Karpas-422 (cell line): ENCODE measurements at places on chromosomes 12 and 14.

GRCh38 chr14:32211068-32211404 lies 8.0 kb upstream of the RNU6-8 start:
- DNase-seq: no peak

- DNase-seq: no peak
Measured at GRCh38 chr14:79077096-79077495, 906.9 kb downstream of the NRXN3 start.

- DNase-seq: no peak
Measured at GRCh38 chr12:132601171-132601883, 9.1 kb downstream of the LRCOL1 start.

- DNase-seq: no peak
Measured at GRCh38 chr12:51075390-51075789, 8.0 kb downstream of the CSRNP2 start.

GRCh38 chr14:85445151-85445795 lies 84.7 kb upstream of the FLRT2 start:
- no peak for DNase-seq

DNA sequence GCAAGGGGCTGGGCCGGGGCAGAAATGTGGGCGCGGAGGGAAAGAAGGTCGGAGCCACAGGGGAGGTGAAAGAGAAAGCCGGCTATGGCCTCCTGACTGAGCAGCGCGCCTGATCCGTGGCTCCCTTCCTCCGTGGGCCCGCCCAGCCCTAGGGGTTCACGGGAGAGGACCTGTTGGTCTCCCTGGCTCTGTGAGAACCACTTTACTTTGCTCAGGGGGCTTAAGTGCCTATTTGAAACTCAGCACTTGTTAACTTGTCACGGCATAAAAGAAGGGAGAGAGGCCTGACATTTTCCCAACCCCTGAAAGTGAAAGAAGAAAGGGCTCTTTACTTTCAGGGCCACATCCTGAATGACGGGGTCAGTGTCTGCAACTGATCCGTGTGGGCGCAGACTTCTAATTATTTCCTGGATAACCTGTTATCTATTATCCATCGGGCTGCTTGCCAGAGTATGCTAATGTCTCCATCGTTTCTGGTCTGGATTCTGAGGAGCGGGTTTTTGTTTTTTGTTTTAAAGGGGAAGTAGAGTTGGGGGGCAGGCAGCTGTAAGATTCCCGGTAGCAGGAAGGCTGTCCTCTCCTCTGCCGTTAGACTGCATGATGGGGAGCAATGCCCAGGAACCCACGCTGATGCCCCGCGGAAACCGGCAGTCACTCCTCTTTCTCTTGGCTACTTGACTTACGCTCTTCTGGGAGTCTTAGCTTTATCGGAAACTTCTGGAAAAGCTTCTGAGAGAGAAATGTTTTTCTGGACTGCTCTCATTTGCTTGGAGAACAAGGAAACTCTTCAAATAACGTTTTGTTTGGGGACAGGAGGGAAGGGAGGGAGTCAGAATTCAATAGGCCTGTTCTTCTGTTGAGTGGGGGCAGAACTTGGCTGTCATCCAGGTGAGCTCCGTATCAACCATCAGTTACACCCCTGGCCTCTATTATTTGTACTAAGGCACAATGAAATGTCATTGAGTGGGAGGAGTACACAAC lies 127.7 kb upstream of the MAX start:
- peak; percentile 78 for DNase-seq

DNA sequence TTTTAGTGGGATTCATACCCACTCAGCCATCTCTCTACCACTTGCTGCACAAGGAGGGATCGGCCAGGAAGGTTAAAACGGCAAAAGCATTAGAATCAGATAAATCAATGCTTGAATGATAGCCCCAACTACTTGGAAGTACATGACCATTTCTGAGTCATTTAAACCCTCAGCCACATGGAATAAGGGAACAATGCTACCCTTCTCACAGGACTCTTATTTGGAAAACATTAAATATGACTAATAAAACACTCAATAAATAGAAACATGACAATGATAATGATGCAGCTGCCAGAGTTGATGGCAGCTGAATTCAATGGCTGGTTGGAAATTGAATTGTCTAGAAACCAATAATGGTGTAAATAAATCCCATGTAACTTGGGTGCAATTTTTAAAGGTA lies 165.4 kb downstream of the FLRT2 start:
- DNase-seq: no peak

DNA sequence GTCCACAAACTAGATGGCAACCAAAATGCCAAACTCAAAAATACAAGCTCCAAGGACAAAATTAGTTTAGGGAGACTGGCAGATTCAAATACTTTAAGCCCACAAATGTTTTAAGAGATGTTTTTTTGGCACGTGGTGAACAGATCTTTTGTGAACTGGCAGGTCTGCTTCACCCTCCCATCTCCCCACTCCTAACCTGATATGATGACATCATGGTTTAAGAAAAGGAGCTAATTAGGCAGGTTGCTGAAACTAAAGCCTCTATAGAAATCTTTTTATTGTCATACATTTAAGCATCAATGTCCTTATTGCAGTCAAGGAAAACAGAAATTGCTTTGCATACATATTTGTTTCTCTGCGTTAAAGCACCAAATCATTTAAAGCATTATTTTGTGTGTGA lies 5.8 kb downstream of the LRIG3 start:
- no peak for DNase-seq

DNA sequence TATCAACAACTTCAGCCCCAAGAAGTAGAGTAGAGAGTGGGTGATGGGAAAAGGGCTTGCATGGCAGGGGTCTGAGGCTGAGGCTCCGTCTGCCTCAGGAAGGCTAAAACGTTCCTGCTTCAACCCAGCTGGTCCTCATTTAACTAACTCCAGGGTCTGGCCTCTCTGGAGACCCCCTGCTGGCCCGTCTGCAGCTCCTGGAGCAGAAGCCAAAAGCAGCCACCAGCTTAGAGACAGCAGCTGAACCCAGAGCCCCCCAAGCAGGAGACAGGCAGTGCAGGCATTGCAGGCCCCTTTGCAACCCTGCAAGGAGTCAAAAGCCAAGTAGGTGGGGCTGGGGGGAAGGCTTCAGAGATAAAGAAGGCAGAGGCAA lies 25.1 kb upstream of the LTBP2 start:
- no peak for DNase-seq

DNA sequence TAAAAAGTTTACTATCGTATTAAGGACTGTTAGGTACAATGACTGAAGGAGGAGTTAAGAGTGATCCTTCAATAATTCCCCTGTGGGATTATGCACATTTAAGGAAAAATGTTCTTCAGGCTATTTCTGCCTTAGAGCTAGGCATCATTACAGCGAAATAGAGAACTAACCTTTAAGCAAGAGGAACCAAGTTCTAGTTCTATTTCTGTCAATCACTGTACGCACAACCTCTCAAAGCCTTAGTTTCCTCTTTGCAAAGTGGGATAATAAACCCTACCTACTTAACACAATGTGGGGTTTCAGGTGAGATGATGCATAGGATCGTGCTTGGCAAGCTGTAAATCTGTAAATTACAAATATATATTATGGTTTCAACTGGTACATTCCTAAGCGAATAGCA lies 15.4 kb downstream of the NTF3 start:
- peak; percentile 51 for DNase-seq

GRCh38 chr14:38078393-38078792 lies 129.3 kb upstream of the SSTR1 start:
- peak; percentile 44 for DNase-seq

GRCh38 chr12:115023279-115024265 lies 339.6 kb upstream of the TBX3 start:
- no peak for DNase-seq
